ENCODE measurements at places on chromosomes 5 and 9.

DNA sequence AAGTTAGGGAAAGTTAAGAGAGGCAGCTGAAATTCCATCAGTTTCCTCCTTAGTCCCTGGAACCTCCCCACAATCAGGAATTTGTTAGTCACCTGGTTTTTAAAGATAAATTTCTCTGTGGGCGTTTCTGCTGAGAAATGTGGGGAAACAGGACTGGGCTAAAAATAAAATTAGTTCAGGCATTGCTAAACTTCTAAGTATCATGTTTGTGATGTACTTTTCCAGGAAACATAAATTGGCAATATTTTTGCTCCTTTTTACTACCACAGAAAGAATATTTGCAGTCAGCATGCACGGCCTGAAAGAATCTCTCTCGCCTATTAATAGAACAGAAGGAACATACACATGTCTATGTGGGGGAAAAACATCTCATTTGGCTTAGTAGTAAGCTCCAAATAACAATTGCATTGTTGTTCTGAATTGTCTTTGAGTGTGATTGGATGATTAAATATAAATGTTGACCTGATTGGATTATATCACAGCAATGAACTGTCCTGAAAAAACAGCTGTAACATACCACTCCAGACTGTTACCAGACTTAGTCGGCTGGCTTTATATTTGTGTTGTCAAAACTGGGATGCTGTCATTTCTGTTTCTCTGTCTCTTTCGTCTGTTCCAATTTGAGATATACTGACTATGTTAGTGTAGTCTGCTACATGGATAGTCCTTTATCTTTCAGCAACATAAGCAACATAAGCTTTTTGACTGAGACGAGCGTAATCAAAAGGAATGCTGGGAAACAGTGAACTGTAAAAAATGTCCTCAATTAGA is 12.9 kb downstream of the TJP2 start:
- no peak for DNase-seq

DNA sequence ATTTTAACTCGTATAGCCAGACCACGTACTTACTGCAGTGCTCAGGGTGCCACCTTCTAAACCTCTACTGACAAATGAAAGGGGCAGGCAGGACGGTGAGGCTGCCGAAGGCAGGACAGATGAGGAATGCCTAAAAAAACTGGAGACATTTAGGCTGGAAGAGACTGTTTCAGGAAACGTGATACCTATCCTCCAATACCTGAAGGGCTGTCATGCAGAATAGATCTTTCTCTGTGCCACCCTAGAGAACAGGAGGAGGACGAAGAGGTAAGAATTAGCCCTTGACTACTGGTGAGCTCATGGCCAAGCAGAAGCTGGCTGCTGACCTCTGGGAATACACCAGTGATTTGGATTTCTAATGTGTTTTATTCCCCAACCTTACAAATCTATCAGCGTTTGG is 139.4 kb downstream of the EFNA5 start:
- no peak for DNase-seq

- no peak for DNase-seq
These were observed 63.1 kb downstream of the PTCD2 start for GRCh38 chr5:72383280-72383679.

DNA sequence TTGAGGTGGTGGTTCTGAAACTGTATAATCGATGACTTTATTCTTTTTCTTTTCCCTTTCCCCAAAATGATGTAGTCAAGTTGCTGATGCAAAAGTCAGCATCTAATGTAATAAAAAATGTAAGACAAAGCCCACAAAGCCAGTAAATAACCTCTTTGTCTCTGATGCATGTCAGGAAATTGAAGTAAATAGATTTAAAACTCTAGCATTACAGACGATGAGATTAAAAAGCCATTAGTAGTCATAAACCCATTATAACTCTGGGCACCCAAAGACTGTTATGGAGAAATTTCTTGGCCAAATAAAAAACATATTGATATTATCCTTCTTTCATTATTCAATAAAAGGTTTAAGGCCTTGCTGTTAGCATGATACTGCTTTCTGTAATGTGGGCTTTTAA is 548.7 kb downstream of the TUSC1 start:
- DNase-seq: no peak

DNA sequence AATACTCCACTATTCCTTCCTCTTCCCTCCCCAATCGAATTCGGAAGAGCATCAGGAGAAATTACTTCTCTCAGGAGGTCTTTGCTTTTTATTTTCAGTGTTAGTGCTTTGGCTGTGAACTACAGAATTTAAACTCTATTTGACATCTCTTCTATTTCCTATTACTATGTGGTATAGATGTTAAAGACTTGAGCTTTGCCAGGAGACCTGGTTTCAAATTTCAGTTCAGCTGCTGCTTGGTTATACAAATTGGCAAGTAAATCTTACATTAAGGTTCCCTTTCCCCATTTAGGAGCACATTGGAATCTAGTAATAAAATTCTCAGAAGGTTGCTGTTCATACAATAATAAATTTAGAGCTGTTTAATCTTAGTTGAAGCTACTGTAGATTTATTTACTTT is 13.1 kb downstream of the UHRF2 start:
- DNase-seq: no peak

GRCh38 chr9:21817176-21817575 is 14.7 kb downstream of the MTAP start:
- DNase-seq: no peak

- DNase-seq: no peak
These were observed 6.7 kb downstream of the SUSD3 start for GRCh38 chr9:93065135-93065720.

GRCh38 chr5:139647506-139648204 is 494 bp upstream of the CXXC5 start:
- no peak for DNase-seq

GRCh38 chr9:3758816-3759576 is 233.2 kb upstream of the RFX3 start:
- DNase-seq: no peak

DNA sequence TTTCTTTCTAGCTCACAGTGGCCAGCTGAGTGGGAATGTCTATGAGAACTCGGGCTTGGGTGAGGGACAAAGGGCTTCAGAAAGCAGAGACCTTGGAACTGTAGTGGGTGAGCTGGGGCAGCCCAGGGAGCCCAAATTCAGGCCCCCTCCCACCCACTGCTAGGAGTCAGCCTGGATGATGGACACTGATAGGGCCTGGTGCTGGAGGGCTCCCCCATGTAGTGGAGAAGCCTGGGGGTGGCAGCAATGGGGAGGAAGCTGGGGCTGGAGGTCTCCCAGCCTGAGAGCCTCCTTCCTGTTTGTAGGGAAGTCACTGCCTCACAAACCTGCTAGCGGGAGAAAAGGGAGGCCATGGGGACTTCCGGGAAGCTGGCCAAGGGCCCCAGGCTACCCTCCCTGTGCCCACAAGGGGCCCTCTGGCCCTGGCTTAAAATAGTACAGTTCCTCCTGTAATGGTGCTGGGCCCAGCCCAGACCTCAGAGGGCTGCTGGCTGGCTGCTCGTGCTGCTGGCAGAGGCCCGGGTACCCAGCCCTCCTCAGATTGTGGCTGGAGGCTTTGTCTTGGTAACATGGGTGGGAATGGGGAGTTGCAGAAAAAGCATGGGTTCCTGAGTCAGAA is 6.3 kb upstream of the NR5A1 start:
- DNase-seq: no peak

DNA sequence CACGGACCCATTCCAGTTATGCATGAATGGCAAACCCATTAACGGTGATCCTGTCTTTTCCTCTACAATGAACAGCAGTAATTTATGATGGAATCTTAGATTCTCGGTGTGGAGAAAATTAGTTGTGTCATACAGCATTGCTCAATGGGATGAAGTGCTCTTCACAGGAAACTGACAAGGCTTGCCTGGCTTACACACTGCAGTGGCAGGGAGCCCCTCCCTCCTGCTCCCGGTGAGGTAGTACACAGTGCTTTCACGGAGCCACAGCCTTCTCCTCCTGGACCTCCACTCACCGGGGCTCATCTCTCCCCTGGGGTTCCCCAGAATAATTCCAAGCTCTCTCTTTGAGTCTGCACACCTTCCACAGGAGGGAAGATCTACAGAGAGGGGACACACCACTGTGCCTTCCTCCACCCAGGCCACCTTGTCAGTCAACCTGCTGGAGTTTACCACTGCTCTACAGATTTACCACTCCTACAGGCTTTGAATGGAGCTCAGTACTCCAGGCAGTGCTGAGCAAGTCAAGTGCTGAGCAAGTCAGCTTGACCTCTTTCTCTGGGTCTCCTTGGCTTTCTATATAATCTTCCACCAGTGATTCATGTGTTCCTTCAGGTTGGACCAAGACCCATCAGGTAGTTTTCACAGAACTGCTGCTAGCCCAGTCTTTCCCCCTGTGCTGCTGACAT is 59.1 kb upstream of the TBC1D2 start:
- peak; percentile 28 for DNase-seq

DNA sequence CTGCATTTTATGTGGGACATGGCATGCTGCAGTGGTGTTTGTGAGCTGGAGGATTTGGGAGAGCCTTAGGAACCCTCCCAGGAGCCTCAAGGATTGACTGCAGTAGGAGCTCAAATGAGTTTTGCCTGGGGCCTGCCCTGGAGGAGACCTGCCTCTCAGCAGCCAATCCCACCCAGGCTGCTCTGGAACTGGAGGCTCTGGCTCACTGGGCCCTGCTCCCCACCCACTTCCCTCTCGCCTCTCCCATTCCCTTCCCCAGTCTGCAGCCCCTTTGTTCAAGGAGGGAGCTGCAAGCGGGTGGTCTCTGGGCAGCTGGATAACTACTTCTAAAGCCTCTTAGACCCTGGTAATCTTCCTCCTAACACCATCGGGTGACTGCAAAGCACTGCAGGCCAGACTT is 24.2 kb downstream of the KCNIP1 start:
- no peak for DNase-seq

GRCh38 chr9:83570359-83570758 is 32.2 kb upstream of the FRMD3 start:
- DNase-seq: no peak

- DNase-seq: no peak
These were observed 1.3 kb downstream of the ARAP3 start for GRCh38 chr5:141680751-141681201.

DNA sequence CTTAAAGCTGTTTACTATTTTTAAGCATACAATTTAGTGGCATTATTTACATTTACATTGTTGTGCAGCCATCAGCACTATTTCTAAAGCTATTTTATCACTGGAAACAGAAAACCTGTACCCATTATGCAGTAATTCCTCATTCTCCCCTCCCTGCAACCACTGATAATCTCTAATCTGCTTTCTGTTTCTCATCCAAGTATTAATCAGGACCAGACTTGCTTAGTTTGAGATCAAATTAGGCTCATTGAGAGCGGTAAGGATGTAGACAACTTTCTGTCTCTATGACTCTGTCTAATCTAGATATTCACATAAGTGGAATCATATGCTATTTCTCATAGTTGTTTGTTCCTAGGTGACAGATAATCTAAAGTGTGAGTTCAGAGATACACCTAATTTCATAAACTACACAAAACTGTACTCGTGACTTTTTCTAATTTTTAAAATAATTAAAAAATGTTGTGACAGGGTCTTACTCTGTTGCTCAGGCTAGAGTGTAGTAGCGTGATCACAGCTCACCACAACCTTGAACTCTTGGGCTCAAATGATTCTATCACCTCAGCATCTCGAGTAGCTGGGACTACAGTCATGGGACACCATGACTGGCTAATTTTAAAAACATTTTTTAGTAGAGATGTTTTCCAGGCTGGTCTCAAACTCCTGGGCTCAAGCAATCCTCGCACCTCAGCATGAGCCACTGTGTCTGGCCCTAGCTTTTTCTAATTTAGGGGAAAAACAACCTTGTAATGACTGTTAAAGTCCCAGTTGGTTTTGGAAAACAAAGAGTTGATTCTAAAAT is 37.6 kb downstream of the BDP1 start:
- DNase-seq: no peak

DNA sequence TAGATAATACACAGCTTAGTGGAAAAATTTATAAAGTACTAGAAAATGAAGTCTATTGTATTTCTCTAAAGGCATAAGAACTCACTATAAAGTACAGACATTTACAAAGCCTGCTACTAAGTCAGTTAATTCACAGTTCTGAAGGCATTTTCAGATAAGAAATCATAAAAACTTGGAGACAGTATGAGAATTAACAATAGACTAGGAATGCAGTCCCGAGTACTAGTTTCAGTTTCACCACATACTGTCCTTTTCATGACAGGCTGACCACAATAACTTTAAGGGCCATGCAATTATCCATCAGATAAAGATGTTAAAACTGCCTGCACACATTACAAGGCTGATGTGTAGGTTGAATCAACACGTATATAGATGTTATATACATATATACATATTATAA is 362.6 kb upstream of the SMC2 start:
- DNase-seq: no peak

GRCh38 chr9:127485995-127486394 is 34.7 kb downstream of the LRSAM1 start:
- DNase-seq: no peak

GRCh38 chr9:107363516-107364152 is 80.6 kb downstream of the RAD23B start:
- peak; percentile 32 for DNase-seq

DNA sequence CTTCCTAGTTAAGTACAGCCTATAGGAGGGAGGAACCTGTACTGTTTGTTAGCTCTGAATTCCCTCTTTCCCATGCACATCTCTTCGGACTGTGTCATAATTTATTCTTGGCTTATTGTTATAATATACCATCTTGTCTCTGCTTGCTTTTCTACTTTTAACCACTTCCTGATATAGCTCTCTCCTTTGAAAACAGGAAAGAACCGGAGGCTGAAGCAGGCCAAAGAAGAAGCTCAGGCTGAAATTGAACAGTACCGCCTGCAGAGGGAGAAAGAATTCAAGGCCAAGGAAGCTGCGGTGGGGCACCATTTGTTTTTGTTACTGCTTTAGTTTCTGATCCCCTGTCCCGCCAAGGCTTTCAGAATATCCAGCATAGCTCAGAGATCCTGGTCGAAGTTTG is 4.8 kb downstream of the ATP6V1G1 start:
- DNase-seq: no peak

- peak; percentile 42 for DNase-seq
These were observed 1.9 kb upstream of the BRD3 start for GRCh38 chr9:134069480-134070399.

GRCh38 chr5:175337680-175338079 is 106.3 kb downstream of the DRD1 start:
- DNase-seq: no peak

DNA sequence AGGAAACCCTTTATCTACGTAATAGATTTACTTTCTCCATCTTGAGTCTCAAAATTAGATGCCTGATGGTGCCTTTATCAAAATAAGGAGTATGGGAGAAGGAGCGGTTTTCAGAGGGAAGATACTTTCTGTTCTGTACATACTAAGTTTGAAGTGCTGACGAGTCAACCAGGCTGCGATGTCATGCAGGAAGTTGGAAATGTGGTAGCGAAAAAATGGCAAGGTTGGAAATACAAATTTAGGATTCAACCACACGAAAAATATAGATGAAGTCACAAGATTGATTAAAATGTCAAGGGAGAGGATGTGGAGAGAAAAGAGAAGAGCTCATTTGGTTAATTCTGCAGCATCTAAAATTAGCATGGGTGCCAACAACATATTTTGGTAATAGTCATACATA is 129.5 kb downstream of the FOXD1 start:
- DNase-seq: no peak

GRCh38 chr9:127530206-127530941 is 79.1 kb downstream of the LRSAM1 start:
- DNase-seq: no peak

Measured in NCI-H1417 (cell line).